ENCODE measurements at places on chromosomes 11 and 22.

DNA sequence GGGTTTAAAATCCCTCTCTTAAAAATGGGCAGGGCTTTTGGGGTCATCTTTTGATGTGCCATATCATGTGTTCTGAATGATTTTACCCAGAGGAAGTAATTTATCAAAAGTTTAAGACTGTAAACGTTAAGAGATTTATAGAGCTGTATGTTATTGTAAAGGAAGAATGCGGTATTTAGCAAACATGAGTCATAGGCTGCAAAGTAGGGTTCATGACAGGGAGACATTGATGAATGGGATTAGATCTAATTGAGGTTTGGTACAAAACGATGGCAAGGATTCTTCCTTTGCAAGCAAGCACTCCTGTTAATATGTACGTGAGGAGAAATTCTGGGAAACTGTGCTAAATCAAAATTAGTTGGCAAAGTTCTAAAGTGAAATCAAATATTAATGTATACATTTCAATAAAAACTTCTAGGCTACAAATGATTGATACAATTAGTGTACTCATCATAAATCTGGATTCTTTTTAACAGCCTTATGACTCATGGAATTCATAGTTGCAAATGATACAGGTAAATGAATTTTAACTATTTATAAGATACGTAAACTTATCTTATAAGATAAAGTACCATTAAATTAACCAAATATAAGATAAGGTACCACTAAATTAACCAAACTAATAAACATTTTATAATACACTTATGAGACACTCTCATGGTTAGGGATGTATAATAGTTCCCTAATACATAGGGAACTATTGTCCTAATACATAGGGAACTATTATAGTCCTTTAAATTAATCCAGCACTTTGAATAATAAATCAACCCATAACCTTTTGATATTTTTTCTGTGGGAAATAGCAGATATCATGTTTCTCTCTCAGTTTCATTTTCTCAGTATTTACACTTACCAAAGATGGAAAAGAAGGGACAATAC is 58.4 kb downstream of the KIF18A start:
- DNase-seq = peak; percentile 84

DNA sequence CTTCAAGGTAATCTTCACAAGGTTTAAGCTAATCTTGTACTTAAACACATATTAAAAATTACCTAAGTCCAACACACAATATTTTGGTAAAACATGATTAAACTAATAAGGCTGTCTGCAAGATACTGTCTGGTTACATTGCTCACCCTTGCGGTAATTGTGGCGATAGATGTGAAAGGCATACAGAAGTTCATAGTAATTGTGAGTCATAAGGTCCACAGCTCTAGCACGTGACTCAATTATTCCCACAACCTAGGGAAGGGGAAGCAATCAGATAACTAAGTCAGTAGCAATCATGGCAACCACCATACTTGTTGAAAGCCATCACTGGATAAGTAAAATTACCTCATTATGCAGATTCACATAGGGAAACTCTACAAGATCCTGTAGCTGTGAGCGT is 30.5 kb upstream of the FNBP4 start:
- peak; percentile 91 for DNase-seq

- no peak for DNase-seq
These were observed 1364.0 kb downstream of the LRRC4C start for GRCh38 chr11:40095446-40095845.

DNA sequence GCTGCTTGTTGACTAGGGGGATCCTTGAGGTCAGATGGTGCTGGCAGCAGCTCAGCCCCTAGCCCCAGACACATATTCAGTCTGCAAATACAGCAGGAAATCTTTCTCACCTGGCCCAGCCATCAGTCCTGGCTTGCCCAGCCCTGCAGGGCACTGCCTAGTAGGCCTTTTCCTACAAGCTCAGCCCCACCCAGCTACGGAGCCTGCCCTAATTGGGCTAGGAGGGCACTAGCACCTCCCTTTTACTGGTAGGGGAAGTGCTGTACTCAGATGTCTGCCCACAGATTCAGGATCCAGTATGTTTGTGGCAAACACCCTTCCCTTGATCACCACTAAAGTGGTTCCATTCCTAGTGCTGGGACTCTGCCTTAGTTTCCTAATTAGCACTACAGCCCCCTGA is 257.1 kb upstream of the CADM1 start:
- no peak for DNase-seq

- peak; percentile 69 for DNase-seq
These were observed at the start of gene APOL1 for GRCh38 chr22:36252754-36253522. Gene APOL1 (plus strand): TSS chr22:36253133. CDS start chr22:36254956, 1,823 bp downstream.
